ENCODE measurements at places on chromosomes 3 and 15.

DNA sequence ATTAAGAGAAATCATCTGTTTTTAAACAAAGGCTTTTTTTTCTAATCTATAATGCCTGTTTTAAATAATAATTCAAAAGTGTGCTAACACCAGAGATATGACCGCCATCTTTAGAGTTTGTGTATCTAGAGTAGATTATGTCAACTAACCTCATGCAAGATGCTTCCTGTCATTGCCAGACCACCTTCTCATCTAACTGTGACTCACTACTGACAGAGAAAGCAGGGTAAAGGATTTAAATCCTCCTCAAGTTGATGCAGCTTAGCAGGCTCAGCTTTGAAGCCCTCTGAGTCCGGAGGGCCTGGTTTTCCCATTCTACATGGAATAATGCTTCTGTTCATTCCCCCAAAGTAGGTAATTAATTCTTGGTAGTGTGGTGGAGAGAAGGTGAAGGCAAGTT lies 108.5 kb downstream of the ECT2 start:
- DNase-seq = no peak

- DNase-seq = no peak
Measured at GRCh38 chr3:192831111-192831644, 86.5 kb downstream of the MB21D2 start.

DNA sequence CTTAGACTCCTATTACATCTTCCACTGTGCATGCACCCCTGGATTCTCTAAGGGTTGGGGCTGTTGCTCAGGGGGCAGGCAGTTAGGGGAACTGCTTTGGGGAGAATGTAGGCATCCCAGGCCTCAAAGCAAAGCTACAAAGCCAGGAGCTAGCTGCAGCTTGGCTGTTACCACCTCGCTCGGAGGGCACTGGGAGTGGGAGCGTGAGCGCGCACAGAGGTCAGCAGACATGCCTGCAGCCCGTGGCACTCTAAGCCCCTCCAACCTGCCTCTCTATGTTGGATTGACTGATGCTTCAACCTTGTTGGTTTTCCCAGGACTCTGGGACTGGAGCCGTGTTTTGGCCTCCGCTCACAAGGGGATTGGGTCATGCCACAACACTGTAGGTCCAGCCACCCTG lies 69.8 kb downstream of the CPN2 start:
- DNase-seq = no peak

GRCh38 chr15:65377105-65377975 lies 462 bp downstream of the IGDCC3 start:
- no peak for DNase-seq

DNA sequence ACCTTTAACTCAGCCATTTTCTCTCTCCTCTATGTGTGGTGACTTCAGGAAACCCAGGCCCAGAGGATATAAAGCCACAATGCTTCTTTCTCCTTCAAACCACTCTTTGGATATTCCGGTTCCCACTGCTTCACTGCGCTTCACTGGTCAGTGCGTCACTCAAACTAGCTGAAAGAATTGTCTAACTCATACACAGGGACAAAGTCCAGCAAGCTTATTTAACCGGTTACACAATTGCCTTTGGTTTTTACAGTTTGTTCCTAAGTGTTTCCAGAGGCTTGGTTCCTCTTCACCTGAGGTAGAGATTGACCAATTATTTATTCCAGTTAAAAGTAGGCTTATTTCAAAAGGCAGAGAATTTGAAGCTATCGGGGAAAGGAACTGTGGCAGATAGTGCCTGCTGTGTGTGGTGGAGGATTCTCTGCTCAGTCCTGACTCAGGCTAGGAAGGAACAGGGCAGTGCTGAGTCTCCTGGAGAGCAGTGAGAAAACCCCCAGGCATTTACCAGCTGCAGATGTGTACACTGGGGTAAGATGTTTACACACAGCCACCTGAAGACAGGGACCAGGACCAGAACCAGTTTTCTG lies at the start of gene HGD:
Gene HGD, minus strand, starts transcription at position 145 of the 587 bp plus-strand sequence. Its CDS starts 128 bp downstream, at position 17.
- no peak for DNase-seq

DNA sequence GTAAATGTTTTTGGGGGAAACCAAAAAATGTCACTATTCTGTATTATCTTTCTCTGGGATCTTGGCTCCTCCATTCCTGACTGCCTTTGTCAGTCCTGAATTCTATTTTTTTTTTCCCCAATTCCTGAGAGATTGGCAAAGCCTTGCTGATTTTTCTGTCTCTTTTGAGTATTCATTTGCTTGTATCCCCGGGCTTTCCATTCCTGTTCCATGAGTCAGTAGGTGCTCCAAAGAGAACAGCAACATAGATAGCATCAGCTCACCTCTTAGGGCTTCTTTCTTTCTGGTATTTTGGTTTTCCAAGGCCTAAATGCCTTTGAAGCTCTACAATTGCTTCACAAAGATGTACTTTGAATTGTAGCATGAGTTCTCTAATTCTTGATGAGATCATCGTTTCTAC lies 271.7 kb upstream of the LRRC3B start:
- no peak for DNase-seq

- no peak for DNase-seq
Measured at GRCh38 chr15:58185439-58185838, 47.3 kb downstream of the AQP9 start.

DNA sequence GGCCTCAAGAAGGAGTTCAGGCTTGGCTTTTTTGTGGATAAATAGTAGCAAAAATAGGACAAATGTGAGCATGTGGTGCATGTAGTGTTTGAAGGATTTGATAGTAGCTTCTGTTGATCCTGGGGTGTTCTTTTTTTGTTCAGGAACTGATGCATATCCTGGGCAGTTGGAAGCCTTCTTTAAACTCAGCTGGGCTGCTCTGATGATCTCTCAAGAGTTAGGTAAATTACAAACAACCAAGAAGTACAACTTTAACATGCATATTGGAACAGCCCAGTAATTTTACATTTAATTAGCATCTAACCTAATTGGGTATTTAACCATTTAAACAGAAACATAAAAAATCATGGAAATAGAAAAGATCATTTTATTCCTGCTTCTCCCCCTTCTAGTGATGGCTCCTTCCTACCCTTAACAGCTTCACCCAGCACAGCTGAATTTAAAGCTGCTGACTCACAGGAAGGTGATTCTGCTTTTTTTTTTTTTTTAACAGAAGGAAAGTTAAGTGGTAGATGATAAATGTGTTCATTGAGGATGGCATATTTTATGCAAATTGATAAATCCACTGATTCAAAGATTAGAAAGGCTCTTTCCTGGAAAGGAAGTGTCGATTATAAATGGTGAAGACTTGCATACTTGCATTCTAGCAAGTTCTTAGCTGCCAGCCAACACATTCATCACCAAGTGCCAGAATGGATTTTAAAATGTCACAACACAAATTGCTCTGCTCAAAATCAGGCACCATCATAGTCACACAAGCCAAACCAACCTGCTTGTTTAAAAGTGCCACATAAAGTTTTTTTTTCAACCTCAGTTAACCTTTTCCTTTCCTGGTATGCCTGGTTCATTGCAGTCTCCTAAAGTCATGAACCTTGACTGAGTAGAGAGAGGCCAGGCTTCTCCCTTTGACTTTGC lies 20.0 kb downstream of the SLC35G2 start:
- DNase-seq = peak; percentile 60
